ENCODE measurements at places on chromosomes 2 and 18. TPM values are rescaled to one million over a fixed set of nuclear protein-coding genes. Genes with fewer than 3 reads are reported as not detected.

Gene SLC9A4
- total RNA-seq = not detected

Gene SCTR
- total RNA-seq = not detected

Gene TFPI
- 85.6 TPM for total RNA-seq

DNA sequence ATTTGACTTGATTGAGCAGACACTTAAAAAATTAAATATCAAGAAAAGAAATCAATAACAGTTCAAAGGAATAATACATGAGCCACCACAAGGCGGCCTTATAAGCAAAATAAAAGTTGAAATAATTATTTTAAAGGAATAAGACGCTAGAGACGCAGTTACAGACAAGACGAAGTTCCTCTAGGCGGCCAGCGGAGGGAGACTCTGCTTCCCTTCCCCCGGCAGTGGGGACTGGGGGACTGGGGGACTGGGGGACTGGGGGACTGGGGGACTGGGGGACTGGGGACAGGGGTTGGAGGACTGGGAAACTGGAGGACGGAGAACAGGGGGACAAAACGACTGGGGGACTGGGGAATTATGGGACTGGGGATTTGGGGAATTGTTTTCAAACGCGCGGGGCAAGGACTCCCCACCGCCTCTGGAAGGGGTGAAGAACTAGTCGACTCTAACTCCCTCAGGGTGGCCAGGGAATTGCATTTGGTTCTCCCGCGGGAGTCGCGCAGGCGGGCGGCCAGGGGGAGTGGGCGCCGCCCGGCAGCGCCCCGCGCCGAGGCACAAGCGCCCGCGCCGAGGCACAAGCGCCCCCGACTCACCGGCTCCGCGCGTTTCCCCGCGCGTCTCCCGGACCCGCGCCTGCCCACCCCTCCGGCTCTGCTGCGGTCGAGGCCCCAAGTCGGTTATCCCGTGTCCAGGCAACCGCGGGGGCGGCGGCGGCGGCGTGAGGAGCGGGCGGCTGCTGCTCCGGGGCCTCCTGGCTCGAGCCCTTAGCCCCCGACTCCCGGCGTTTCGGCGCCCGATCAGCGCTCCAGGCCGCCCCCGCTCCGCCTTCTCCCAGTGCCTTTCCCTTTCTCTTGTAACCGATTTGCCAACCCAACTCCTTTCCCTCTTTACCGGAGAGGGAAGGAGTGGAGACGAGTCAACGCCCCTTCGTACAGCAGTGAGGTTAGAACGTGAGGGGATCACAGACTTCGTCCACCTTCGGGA, at the start of gene CCDC178:
Gene CCDC178, minus strand, starts transcription at position 662 of the 984 bp plus-strand sequence. CDS start 28,633 bp downstream, outside the sequence.
- H3K36me3 ChIP-seq = no peaks in the 10 kb centered on the region
- H3K4me1 ChIP-seq = no peaks in the 10 kb centered on the region
- no peaks in the 10 kb centered on the region for H3K27me3 ChIP-seq
- H3K4me3 ChIP-seq = peak within 1 kb of the TSS; percentile 88
- no peak for DNase-seq

- DNase-seq = no peak
- no peaks in the 10 kb centered on the region for H3K4me1 ChIP-seq
- no peak overlapping the region for H3K4me3 ChIP-seq
- H3K27me3 ChIP-seq = no peaks in the 10 kb centered on the region
These were observed 438.6 kb downstream of the DLGAP1 start for GRCh38 chr18:4016391-4017049.

GRCh38 chr2:197265036-197265435, 45.5 kb downstream of the ANKRD44 start:
- H3K4me1 ChIP-seq = no peaks in the 10 kb centered on the region
- DNase-seq = no peak
- H3K27me3 ChIP-seq = no peaks in the 10 kb centered on the region
- H3K4me3 ChIP-seq = no peak overlapping the region
- H3K27ac ChIP-seq = no peak overlapping the region
- no peaks in the 10 kb centered on the region for H3K36me3 ChIP-seq

GRCh38 chr2:2171624-2172023, 159.5 kb downstream of the MYT1L start:
- no peaks in the 10 kb centered on the region for H3K4me1 ChIP-seq
- H3K27me3 ChIP-seq = no peaks in the 10 kb centered on the region
- no peak overlapping the region for H3K27ac ChIP-seq

DNA sequence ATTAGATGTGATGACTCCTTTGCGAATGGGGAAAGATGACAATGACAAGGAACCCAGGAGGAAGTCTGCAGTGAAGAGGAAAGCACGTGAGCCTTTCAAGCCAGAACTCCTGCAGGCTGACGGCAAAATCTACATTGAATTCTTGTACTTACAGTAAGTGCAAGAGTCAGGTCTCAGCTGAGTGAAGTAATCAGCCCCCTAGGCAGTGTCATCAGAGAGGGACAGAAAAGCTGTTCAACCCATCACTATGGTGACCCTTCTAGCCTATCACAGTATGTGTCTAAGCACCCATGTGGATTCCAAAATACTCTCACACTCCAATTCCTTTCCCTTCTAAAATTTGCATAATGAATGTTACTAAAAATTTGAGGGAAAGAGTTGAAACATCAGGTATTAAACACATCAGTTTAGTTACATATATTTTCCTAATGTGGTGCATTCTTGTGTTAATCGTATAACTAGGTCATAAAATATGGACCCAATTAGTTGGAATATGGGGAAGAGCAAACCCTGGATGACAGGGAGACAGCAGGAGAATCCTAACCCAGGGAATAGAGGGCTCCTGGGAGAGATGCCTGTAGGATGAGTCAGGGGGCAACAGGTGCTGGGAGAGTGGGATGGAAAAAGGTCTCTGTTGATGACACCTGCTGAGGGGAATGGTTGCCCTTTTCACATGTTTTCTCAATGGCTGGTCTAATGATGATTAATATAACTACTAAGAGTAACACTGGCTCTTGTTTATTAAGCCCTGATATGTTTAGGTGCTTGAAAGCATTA, 39.5 kb downstream of the VWC2L start:
- H3K4me3 ChIP-seq = no peak overlapping the region
- no peak overlapping the region for H3K27ac ChIP-seq
- H3K4me1 ChIP-seq = no peaks in the 10 kb centered on the region
- H3K36me3 ChIP-seq = no peaks in the 10 kb centered on the region
- H3K27me3 ChIP-seq = no peaks in the 10 kb centered on the region
- DNase-seq = no peak

GRCh38 chr2:49241501-49241900, 87.2 kb upstream of the FSHR start:
- no peaks in the 10 kb centered on the region for H3K36me3 ChIP-seq
- no peaks in the 10 kb centered on the region for H3K27me3 ChIP-seq
- DNase-seq = no peak
- no peak overlapping the region for H3K4me3 ChIP-seq
- H3K27ac ChIP-seq = no peak overlapping the region

DNA sequence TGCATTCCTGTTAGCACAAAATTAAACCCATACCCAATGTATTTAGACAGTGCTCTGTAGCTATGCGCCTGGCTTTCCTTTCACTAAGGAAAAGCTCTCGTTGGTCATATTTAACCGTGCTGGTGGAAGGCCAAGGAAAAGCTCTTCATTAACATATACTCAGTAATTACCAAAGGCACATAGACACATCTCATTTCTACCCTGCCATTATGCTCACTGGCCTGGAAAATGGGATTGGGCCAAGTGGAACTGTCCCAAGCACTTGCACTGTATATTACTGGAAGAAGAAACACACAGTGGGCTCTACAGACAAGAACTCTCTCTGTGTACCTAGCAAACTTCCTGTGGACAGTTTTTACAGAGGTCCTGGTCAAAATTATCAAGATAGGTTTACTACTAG, 274.4 kb downstream of the ERBB4 start:
- H3K27ac ChIP-seq = no peak overlapping the region
- no peaks in the 10 kb centered on the region for H3K4me1 ChIP-seq
- no peaks in the 10 kb centered on the region for H3K27me3 ChIP-seq
- H3K4me3 ChIP-seq = no peak overlapping the region
- H3K36me3 ChIP-seq = no peaks in the 10 kb centered on the region

DNA sequence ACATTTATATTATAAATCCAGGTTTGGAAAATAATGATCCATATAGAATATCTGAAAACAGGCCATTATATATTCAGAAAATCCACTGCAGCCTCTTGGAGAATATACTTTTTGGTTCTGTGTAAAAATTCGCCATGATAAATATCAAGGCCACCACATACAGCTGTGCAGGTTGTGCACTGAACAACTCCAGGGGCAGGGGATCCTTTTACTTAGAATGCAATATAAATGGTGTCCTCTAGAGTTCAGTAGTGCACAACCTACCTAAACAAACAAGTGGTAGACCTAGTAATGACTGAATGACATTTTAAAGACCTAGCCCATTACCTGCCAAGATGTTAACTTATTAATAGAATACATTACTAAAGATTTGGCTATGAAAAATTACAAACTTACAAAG, 22.4 kb downstream of the MOGAT1 start:
- no peak for DNase-seq
- no peaks in the 10 kb centered on the region for H3K27me3 ChIP-seq
- no peak overlapping the region for H3K4me3 ChIP-seq
- H3K36me3 ChIP-seq = no peaks in the 10 kb centered on the region
- peaks cover 6% of the 10 kb centered on the region for H3K4me1 ChIP-seq

DNA sequence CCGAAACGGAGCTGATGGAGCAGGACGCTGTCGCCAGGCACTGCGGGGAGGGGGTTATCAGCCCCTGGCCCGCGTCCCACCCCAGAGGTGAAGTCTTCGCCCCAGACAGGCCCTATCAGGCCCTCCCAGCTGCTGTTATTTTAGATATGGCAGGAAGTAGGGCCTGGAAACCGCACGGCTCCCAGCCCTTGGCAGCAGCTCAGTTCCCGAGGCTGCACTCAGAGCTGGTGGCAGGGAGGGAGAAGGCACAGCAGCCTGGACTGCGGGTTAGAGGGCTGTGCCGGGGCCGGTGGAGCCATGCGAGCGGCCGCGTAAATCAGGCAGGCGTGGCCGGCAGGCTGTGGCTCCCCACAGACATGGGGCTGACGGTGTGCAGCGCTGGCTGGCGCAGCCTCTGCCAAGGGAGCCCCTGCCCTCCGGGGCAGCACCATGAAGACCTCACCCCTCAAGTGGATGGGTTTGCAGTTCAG, 111.4 kb downstream of the NFATC1 start:
- H3K4me1 ChIP-seq = peaks cover 31% of the 10 kb centered on the region
- peak overlapping the region; percentile 93 for H3K27ac ChIP-seq
- DNase-seq = peak; percentile 82
- no peaks in the 10 kb centered on the region for H3K27me3 ChIP-seq

- H3K4me3 ChIP-seq = no peak overlapping the region
- no peaks in the 10 kb centered on the region for H3K27me3 ChIP-seq
- H3K4me1 ChIP-seq = no peaks in the 10 kb centered on the region
- H3K27ac ChIP-seq = no peak overlapping the region
- DNase-seq = no peak
- peaks cover 20% of the 10 kb centered on the region for H3K36me3 ChIP-seq
These were observed 28.8 kb downstream of the STEAP3 start for GRCh38 chr2:119252186-119253113.

DNA sequence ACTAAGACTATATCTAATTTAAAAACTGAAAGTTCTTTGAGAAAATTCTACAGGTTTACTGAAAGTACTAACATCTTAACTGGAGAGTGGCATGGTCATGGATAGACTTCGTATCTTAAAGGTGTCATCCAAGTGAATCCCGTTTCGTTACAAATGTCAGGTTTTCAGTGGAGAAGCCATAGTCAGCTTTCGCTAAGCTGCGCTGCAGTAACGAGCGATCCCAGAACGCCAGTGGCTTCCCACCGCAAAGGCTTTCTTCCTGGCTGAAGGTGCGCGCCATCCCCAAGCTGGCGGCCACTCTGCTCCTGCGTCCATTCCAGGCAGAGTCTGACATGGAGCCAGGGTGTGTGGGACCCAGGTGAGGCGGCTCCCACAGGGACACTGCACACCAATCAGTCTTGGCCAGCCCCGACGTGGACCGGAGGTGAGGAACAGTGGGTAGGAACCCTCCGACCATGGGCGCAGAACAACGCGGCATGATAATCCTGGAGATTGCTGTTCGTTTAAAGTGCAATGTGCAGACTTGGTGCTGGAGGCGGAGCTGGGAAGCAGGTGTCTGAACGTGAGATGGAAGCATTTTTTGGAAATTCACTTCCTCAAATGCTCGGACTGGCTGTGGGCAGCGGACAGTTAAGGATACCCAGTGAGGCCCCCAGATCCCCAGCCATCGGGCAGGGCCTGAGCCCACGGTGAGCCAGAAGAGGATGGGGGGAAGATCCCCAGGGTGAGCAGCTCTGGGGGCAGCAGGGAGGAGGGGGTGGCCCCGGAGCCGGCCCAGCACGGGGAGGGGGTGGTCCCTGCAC, 27.8 kb upstream of the KCNG2 start:
- no peaks in the 10 kb centered on the region for H3K36me3 ChIP-seq
- H3K27ac ChIP-seq = no peak overlapping the region
- DNase-seq = no peak
- H3K4me3 ChIP-seq = no peak overlapping the region

DNA sequence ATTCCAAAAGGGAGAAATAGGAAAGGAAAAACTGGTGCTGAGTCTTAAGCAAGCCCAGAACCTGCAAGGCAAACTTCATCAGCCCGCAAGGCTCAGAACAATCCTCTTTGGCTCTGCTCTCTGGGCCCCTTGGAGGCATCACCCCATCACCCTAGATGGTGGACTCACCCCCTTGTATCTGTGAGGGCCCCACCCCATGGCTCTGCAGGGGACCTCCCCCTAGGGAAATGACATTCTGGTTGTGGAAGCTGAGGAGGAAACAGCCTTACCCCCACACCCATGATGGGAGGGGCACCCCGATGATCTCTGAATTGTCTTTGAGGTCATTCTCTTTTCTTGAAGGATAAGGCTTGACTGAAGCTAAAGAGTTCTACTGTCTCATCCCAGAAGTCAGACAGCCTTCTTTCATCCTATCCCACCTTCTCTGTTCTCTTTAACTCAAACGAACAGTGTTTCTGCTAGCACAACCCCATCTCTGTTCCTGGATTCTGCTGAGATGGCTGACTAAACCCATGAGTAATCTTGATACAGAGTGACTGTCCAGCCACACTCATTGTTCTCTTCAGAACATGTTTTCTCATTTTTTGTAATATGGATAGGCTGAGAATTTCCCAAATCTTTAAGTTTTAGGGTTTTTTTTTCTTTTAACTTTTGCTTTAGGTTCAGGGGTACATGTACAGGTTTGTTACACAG, 492.1 kb upstream of the MYT1L start:
- peak; percentile 44 for DNase-seq
- H3K27me3 ChIP-seq = no peaks in the 10 kb centered on the region
- no peaks in the 10 kb centered on the region for H3K4me1 ChIP-seq
- H3K36me3 ChIP-seq = no peaks in the 10 kb centered on the region
- H3K4me3 ChIP-seq = no peak overlapping the region
